Hepatic stellate cell (primary cell): ENCODE measurements at places on chromosomes 4 and X.

GRCh38 chr4:95255396-95256107 is 293.2 kb downstream of the UNC5C start:
- peak; percentile 65 for DNase-seq

- DNase-seq, result no peak
Observed at GRCh38 chr4:5572114-5572513, 136.2 kb downstream of the EVC2 start.

DNA sequence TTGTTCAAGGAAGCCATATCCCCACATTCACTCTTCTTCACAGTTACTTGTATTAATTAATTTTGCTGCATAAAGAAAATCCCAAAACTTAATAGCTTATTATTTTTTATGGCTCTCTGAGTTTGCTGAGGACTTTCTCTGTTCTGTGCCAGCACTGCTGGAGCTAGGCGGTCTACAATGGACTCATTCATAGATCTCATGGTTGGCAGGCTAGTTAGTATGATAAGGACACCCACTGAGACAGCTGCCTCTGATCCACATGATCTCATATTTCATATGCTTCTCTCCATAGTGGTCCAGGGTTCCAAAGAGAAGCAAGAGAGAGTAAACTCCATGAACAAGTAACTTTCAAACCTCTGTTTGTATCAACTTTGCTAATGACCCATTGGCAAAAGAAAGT is 170.2 kb downstream of the ADGRA3 start:
- DNase-seq, result no peak

- no peak for DNase-seq
Observed at GRCh38 chr4:185956544-185956940, 112.4 kb upstream of the TLR3 start.

DNA sequence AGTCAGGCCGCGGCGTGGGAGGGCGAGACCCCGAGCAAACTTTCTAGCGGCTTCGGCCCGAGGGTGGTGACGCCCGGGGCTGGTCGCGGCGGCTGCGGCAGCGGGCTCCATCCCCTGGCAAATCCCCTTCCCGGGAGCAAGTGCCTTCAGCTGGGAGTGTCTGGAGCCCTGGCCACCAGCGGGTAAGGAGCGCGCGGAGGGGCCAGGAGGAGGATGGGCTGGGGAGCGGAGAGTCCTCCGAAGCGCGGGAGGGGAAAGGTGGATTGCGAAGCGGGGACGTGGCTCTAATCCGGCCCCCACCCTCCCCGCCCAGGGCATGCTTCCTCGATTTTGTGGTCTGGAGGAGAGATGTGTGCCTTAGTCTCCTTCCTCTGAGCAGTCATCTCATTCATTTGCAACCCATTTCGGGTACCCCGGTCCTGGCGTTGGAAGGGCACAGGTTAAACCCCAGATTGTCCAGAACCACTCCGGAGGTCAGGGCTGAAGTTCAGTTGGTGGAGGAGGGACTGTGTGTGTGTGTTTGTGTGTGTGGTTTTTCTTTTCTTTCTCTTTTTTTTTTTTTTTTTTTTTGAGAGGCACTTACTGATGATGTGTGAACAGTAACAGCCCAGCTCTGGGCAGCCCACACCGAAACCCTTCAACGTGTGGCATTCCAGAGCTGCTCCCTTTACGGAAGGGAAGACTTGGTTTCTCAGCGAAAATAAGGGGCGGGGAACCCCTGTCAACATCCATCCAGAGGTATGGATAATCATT is 516 bp downstream of the SGMS2 start:
- DNase-seq, result peak; percentile 40

- DNase-seq, result no peak
Observed at GRCh38 chr4:124481123-124481522, 231.4 kb downstream of the ANKRD50 start.

DNA sequence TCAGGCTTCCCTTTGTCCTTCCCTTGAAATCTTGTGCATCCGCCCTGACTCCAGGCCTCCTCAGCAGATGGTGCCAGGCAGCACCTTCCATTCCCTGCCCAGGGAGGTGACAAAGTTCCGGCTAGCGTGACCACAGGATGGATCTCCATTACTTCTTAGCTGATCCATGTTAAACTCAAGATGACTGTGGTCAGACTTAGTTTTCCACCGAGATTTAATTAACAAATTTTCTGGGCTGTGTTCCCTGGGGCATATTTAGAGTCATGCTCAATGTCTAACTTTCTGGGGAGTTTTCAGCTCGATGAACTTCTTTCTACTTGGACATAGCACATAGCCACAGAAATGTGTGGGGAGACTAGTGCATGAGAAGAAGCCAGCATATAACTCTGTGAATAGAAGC is 215.1 kb upstream of the SFRP2 start:
- DNase-seq, result no peak

DNA sequence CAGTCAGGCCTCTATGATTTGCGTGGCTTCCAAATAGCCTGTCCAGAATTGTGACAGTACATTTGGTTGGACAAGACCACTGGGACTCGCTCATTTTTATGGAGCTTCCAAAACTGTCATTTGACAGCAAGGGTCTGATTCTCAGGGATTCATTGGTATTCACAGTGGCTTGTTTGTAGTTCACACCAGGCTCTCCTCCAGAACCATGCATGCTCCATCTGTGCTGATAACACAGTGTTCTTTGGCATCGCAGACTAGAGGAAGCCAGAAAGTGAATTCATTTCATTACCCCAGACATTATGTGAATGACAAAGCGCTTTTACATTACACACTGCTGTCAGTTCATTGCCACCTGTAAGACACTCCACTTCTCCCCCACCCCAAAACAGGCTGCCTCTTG is 208.3 kb downstream of the ARHGAP10 start:
- DNase-seq, result no peak

DNA sequence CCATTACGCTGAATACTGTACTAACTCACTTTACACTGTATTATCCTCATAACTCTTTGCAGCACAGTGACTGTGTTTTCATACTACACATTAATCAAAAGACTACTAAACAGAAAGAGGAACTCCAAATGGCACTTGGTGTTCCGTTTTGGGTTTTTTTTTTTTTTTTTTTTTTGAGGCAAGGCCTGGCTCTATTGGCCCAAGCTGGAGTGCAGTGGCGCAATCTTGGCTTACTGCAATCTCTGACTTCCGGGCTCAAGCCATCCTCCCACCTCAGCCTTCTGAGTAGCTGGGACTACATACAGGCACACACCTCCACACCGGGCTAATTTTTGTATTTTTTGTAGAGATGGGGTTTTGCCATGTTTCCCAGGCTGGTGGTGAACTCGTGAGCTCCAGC is 10.7 kb downstream of the KLHL8 start:
- DNase-seq, result no peak

DNA sequence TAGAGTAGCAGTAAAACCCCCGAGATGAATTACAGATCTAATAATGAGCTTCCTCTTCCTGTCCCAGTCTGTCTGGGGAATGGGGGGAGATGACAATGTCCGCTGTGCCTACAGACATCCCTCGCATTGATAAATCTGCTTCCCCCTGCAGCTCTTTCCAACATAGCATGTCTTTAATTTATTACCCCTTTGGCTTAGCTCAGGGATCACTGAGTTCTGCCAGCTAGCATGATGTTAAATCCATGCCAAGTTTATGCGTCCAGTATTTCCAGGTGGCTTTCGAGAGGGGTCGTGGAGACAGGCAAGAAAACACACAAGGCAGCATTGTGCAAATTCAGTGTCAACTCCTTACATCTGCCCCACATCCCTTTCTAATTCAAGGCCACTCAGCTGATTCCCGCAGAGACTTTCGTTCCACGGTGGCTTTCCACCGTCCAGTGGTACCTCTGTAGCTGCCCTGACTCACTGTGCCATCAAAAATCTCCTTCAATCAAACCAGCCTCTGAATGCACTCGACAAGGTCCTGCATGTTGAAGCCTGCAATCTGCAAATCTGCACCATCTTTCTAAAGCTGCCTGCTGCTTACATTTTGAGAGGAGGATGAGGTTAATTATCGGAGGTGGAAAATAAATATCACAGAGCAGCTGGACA is 75.1 kb downstream of the MXRA5 start:
- DNase-seq, result no peak

GRCh38 chr4:127631420-127631819 is 1.3 kb upstream of the INTU start:
- DNase-seq, result no peak

DNA sequence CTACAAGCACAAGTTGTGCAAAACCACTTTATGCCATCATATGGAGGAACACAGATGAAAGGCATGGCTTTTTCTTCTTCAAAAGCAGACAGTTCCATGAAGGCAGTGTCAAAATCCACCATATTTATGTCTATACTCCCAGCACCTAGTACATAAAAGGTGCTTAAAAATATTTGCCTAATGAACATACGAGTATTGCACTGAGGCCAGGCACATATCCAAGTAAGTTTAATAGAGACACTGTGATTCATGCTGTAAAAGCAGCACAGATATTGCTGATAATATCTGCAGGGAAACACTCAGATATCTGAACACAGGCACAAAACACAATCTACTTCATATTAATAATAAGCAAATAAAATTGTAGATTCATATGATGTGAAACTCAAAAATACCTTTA is 48.1 kb upstream of the CXCL8 start:
- no peak for DNase-seq

GRCh38 chr4:185846505-185847150 is 34.6 kb upstream of the SORBS2 start:
- no peak for DNase-seq

DNA sequence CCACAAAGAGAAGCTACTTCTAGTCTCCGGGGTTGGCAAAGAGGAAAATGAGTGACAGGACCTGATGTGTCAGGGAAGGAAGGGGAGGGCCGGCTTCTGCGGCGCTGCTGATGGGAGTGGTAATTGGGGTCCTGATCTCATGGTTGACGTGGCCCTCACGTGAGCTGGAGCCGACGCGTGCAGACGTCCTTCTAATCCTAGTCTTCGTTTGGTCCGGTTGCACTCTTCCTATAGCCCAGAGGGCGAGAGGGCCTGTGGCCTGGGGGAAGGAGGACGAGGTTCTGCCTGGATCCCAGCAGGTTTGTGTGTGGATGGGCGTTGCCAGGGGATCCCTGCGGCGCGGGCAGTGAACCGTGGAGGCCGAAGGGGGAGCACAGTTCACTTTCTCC is at the start of gene ARMCX1:
Gene ARMCX1 (plus strand): TSS at position 186 of the 389 bp plus-strand sequence. CDS start 2,384 bp downstream, outside the sequence.
- DNase-seq, result peak; percentile 55

DNA sequence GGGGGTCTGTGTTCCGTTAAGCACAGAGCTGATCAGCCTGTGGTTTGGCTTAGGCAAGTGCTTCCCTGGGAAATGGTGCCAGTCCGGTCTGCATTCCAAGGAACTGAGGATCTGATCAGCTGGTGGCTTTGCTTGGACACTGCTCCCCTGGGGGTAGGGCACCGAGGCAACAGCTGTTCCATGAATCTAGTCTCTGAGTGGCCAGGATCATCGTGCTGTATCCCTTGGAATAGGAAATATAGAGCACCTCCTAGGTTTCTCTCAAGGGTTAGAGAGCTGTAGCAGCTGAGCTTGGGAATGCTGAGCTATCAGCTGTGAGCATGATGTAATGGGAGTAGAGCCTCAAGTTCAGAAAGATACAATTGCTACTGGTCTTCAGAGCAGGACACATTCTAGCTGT is 863.9 kb downstream of the RAPGEF2 start:
- no peak for DNase-seq
